Endodermal cell (in vitro differentiated cells): ENCODE measurements at places on chromosomes 6 and 20. TPM values are rescaled to one million over a fixed set of nuclear protein-coding genes. Genes with fewer than 3 reads are reported as not detected.

The COMMD7 gene
- total RNA-seq: 49.2 and 56.8 TPM in 2 replicates

The AKAP12 gene
- total RNA-seq: 27.3 and 28.9 TPM in 2 replicates

The CFB gene
- 0.51 to 0.66 TPM in 2 of 3 replicates, not detected in the other for total RNA-seq

The MEI4 gene
- 0.07 to 0.97 TPM (median 0.84 TPM) in 3 replicates for total RNA-seq

The EXOC2 gene
- 28.1 and 29.1 TPM in 2 replicates for total RNA-seq

The SNAP25 gene
- total RNA-seq: 0.11 and 0.29 TPM in 2 replicates

The BEND6 gene
- 0.70 to 1.3 TPM (median 0.95 TPM) in 3 replicates for total RNA-seq

The CCN2 gene
- 26.3 to 55.2 TPM (median 29.4 TPM) in 3 replicates for total RNA-seq

The CABLES2 gene
- 7.9 to 16.7 TPM (median 15.6 TPM) in 3 replicates for total RNA-seq

The ZNF335 gene
- total RNA-seq: 17.3 to 19.2 TPM (median 18.3 TPM) in 3 replicates

The LY6G6F gene
- not detected in 2 replicates for total RNA-seq

The EPPIN gene
- not detected in 3 replicates for total RNA-seq

The MAP1LC3A gene
- 18.6 to 31.0 TPM (median 19.0 TPM) in 3 replicates for total RNA-seq

- no peak for DNase-seq
Observed at GRCh38 chr20:45647441-45648050, 16.5 kb upstream of the WFDC9 start.

- DNase-seq: peak; percentile 91
Observed at GRCh38 chr6:38997128-38997761, 51.3 kb upstream of the GLP1R start.

DNA sequence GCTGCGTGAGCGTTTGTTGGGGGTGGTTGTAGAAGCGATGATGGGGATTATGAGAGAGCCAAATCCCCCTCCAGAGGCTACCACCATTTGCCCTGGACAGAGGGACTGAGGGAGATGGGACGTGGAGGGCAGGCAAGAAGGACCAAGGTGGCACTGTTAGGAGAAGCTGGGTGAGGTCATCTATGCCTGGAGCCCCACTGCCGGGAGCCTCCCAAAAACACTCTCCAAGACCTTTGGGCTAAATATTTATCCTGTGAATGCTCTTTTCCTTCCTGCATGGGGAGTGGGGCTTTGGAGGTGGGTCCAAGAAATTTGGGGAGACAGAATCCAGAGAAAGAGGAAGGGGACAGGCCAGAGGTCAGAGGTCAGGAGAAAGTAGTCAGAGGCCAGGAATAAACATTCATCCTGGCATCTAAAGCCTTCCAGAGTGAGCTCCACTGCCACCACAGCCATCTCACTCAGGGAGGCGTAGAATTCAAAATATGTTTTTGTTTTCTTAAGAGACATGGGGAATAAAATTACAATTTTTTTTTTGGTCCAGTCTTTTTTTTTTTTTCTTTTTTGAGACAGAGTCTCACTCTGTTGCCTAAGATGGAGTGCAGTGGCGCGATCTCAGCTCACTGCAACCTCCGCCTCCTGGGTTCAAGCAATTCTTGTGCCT, 17.8 kb upstream of the PTGIS start:
- DNase-seq: no peak

DNA sequence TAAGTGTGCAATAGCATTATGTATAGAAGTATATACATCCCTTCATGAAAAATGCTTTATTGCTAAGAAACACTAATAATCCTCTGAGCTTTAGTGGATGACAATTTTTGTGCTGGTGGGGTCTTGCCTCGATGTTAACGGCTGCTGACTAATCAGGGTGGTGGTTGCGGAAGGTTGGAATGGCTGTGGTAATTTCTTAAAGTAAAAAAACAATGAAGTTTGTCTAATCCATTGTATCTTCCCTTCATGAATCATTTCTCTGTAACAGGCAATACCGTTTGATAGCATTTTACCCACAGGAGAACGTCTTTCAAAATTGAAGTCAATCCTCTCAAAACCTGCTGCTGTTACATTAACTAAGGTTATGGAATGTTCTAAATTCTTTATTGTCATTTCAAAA, 816.5 kb upstream of the GJE1 start:
- no peak for DNase-seq

DNA sequence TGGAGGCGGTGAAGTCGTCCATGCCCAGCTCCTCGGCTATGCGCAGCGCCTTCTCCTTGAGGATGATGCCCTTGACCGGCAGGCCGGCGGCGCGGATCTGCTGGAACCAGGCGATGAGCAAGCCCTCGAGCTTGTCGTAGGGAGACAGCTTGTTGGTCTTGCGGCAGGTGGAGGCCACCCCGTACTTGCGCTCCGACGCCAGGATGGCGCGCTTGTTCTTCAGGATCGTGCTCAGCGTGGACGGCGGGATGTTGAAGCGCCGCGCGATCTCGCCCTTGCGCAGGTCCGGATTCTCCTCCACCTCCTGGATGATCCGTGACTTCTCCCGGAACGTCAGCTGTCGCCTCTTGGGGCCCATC, 435 bp downstream of the CENPB start:
- peak; percentile 76 for DNase-seq

GRCh38 chr6:82534876-82535275, 171.3 kb downstream of the TPBG start:
- DNase-seq: no peak

DNA sequence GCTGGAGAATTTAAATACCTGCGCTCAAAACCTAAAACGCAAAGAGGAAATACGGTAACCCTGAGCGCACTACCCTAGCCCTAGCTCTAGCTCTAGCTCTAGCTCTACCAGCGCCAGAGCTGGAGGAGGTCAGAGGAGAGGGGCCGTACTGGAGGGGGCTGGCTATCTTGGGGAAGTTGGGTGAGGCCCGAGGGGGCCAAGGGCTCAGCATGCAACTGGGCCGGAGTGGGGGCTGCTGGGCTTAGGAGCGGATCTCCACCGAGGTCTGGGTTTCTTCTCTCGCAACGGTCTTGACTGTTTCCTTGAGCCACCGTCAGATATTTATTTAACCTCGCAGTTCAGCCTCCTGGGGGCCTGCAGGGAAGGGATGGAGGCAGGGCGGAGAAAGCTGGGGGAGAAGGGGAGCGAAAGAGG, 91.0 kb downstream of the NCR2 start:
- DNase-seq: peak; percentile 80

GRCh38 chr20:39309458-39309857, 347.3 kb downstream of the DHX35 start:
- DNase-seq: no peak

- DNase-seq: peak; percentile 96
Observed at GRCh38 chr20:39049684-39050554, 87.8 kb downstream of the DHX35 start.

GRCh38 chr6:139547122-139547776, 172.8 kb upstream of the CITED2 start:
- no peak for DNase-seq

DNA sequence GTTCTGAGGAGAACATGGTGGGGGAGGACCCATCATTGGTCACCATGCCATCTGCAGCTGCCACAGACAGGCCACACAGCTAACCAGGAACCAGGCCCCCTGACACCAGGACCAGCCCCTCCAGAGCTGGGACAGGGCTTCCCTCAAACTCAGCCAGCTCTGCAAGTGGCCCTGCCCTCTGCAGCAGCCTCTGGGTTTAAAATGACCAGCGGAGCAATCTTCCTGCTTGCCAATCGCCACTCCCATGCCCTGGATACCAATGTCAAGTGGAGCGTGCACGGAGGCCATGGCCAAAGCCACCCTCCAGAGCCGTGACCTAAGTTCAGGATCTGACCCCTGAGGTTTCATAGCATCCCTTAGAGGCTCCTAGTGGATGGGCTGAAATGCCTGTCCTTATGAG, 199.4 kb downstream of the SYNDIG1 start:
- DNase-seq: no peak

- no peak for DNase-seq
Observed at GRCh38 chr6:142523515-142524375, 221.9 kb downstream of the ADGRG6 start.

- DNase-seq: peak; percentile 49
Observed at GRCh38 chr6:90005048-90005827, 111.0 kb downstream of the GJA10 start.

DNA sequence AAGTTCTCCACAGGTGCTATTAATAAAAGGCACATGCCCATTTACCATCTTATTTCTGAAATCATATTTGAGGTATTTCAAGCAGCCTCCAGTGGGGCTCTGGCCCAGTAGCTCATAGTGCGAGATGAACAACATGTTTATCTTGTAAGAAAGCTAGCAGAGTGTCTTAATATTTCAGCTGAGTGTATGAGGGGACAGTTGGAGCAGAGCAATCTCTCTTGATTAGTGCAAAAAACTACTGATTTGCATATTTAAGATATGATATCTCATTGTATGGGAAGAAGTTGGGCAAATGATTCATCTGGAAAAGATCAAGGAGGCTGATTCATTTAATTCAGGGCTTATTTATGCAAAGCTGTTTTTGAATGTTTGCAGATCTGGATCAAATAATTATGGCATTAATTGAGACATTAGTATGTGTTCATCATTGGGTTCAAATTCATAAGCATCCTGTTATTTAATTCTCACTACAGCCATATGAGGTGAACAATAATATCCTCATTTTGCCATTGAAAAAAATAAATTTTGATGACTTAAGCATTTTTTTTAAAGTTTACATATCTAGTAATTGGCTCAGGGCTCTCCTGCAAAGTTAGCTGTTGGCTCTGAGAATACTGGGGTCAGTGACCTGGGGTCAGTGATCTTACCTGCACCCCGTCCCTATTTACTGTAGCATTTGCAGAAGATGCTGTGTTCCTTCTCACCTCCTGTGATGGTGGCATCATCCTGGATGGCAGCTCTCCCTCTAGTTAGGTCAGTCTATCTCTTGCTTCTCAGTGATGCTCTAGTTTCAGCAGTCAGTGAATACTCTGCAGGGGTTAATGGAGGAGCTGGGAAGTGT, 24.1 kb upstream of the GCLC start:
- DNase-seq: no peak

- DNase-seq: no peak
Observed at GRCh38 chr6:92568541-92568940, 850.8 kb downstream of the EPHA7 start.

- peak; percentile 57 for DNase-seq
Observed at GRCh38 chr6:2914318-2914660, 11.2 kb upstream of the SERPINB9 start.

- peak; percentile 59 for DNase-seq
Observed at GRCh38 chr6:3438190-3439167, 18.4 kb downstream of the SLC22A23 start.

DNA sequence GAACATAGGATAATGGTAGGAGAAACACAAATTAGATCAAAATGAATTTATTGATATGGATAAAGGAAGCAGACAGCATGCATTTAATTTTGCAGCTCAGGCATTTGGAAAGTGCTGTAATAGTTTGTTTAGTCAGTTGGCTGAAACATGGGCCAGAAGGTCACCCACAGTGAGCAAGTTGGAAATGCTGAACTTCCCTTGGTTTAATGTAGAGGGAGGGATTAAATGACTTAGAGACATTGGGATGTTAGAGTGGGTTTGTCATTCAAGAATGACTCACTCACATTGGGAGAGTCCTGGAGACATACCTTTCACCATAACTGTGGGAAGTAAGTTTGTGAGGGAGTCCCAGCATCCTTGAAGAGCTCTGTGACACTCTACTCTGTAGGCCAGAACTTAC, 231.5 kb upstream of the PLCB4 start:
- DNase-seq: no peak

- no peak for DNase-seq
Observed at GRCh38 chr20:40319741-40320516, 369.1 kb downstream of the MAFB start.

DNA sequence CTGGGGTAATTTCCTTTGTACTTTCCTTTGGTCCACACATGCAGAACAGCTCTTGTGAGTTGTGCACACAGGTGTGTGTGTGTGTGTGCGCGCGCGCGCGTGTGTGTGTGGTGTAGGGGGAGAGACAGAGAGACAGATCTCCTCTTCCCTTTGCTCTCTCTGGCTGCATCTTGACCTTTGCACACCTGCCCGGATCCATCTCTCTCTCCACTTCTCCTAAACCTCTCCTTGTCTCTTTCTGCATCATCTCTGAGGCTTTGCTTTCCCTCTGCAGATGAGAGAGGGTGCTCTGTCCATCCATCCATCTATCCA, 67.0 kb downstream of the SRC start:
- DNase-seq: no peak

GRCh38 chr6:14638435-14638905, 520.9 kb downstream of the CD83 start:
- no peak for DNase-seq

GRCh38 chr6:131807644-131808459, at the start of gene ENPP1:
Gene ENPP1, plus strand, starts transcription at chr6:131808020. Its CDS starts 16 bp downstream, at chr6:131808036.
- DNase-seq: peak; percentile 89

DNA sequence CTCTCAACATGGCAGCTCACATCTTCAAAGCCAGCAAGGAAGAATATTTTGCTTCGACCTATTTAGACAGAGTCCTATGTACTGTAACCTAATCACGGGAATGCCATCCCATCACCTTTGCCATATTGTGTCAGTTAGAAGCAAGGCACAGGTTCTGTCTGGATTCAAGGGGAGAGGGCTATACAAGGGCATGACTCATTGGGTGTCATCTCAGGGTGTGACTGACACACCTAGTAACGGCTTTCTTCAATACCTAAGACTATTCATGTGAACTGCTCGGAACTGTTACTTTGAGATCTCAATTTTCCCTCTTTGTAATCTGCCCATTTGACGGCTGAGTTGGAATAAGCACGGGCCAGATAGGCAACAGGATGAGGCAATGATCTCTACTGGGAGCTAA, 135.6 kb upstream of the HDGFL1 start:
- DNase-seq: no peak

DNA sequence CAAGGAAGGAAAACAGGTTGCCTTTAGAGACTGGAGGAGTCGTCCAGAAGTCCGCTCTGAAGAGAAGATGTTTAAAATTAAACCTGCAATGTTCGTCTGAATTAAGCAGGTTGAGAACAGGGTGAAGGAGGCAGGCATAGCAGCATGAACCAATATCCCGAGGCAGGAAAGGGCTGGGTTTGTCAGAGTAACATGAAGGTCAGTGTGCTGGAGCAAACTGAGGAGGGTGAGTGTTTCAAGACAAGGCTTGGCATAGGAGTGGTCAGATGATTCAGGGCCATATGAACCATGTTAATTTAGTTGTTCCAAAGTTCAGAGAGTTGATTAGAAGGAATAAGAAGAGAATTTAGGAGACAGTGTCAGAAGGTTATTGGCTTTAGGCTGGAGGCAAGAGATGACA, 93.3 kb downstream of the UTRN start:
- DNase-seq: no peak

- DNase-seq: no peak
Observed at GRCh38 chr6:35092362-35093117, 48.6 kb downstream of the TCP11 start.

GRCh38 chr20:23144856-23145255, 58.7 kb upstream of the CD93 start:
- no peak for DNase-seq
